ENCODE measurements at places on chromosomes 12 and 14.

- DNase-seq: no peak
Measured at GRCh38 chr14:88835661-88836060, 11.2 kb downstream of the TTC8 start.

GRCh38 chr14:100065942-100066574 lies 836 bp downstream of the EVL start:
- DNase-seq: peak; percentile 83

DNA sequence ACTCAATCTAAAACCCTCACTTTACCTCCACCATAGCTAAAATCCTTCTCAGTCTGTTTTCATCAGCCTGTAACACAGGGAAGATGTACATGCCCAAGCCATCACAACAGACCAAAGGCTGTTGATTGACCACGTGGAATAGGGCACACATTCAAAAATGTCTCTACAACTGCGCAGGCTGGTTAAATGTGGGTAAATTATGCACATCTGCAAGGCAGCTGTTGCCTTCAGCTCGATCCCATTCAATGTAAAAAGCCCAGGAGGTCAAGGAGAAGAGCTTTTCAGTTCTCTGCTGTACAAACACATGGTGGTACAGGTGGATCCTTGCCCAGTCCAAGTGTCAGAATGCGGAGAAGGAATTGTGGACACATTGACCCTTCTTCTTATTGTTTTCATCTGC lies 354.0 kb downstream of the FLRT2 start:
- DNase-seq: no peak

GRCh38 chr14:95064256-95064655 lies 93.1 kb downstream of the DICER1 start:
- DNase-seq: no peak

DNA sequence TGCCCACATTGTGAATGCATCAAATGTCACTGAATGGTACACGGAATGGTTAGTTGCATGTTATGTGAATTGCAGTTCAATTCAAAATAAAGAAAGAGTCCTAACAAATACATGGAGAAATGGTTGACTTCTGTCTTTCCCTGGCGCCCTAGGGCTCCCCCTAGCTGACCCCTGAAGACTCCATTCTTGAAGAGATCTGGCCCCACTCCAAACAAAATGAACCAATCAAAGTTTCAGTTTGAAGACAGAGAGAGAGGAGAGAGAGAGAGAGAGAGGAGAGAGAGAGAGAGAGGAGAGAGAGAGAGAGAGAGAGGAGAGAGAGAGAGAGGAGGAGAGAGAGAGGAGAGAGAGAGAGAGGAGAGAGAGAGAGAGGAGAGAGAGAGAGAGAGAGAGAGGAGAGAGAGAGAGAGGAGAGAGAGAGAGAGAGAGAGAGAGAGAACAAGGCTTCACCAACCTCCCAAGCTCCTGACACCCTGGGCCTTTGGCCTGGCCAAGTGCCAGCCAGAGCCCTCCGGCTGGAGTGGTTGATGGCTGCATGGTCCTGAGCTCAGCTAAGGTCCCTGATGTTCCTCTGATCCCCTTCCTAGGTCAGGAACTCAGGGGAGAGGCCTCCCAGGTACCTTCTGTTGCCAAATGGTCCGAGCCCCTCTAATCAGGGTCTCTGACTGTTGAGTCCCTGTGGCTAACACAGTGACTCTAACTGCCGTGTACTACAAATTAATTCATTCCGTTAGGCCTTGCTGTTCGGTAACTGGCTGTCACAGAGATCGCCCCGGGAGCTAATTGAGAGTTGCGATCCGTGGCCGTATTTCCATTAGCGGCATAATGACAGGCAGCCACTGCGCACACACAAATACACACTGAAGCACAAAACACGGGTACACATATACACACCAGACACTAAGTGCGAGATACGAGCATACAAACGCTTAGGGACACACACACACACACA lies 188.8 kb downstream of the ESRRB start:
- no peak for DNase-seq

GRCh38 chr12:55629058-55629841 lies 7.4 kb upstream of the OR10P1 start:
- no peak for DNase-seq

All from activated naive CD4-positive, alpha-beta T cell treated with Interleukin-2 at 50 U/mL for 16 hours (primary cell).